ENCODE measurements at places on chromosomes 1 and 21.

GRCh38 chr1:36125129-36125991 lies at the start of gene COL8A2:
TSS of gene COL8A2 (minus strand) at chr1:36125222. CDS start at chr1:36100242, 24,980 bp downstream.
- DNase-seq = no peak

DNA sequence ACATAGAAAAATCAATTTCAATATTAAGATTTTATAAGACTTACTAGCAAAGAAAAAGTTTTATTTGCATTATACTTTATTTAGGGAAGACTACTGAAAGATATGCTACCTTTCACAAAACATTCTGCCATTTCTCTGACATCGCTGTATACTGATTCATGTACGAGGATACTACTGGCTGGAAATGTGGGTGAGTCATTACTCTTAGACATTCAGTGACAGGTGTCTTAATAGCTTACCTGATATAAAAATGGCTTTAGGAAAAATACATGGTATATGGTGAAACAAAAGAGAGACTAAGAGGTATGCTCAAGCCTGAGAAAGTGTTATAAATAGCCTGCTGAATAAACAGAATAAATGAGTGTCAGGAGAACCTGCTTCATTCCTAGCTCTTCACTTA lies 73.0 kb upstream of the EXO1 start:
- DNase-seq = no peak

GRCh38 chr1:182682406-182682805 lies 2.0 kb downstream of the RGS8 start:
- no peak for DNase-seq

GRCh38 chr1:1156140-1157032 lies 17.3 kb upstream of the TTLL10 start:
- no peak for DNase-seq

DNA sequence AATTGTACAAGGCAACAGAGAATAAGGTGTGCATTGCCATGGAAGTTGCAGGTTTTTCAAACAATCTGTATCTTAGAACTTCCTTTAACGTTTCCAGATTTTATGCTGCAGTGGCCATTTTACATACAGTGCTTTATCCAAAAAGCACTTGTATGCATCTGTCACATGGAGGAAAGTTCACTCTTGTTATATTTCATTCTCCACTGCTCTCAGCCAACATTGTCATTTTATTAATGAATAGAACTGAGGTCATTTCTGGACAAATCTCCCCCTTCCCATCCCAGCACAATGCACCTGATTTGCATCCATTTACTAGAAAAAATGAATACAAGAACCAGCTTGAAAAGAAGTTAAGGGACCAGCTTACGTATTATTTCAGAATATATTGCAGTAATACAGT lies 342.0 kb downstream of the USP25 start:
- DNase-seq = no peak

GRCh38 chr21:34531399-34531798 lies 19.4 kb upstream of the KCNE1 start:
- no peak for DNase-seq

DNA sequence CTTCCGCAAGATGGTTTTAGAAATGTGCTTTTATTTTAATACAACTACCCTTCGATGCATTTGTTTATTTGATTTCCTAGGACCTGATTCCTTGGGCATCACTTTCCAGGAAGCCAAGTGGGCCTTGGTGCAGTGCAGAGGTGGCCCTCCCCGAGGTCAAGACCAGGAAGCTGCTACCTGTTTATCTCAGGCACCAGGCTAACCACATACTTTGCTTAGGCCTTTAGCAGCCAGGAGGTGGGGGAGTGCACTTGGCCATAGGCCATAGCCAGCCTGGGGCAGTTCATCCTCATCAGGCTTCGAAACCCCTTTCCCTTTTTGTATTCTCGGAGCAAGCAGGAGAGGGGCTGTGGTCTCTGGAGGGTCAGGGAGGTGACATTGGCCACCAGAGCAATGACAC lies 45.4 kb downstream of the SMYD2 start:
- DNase-seq = peak; percentile 70

DNA sequence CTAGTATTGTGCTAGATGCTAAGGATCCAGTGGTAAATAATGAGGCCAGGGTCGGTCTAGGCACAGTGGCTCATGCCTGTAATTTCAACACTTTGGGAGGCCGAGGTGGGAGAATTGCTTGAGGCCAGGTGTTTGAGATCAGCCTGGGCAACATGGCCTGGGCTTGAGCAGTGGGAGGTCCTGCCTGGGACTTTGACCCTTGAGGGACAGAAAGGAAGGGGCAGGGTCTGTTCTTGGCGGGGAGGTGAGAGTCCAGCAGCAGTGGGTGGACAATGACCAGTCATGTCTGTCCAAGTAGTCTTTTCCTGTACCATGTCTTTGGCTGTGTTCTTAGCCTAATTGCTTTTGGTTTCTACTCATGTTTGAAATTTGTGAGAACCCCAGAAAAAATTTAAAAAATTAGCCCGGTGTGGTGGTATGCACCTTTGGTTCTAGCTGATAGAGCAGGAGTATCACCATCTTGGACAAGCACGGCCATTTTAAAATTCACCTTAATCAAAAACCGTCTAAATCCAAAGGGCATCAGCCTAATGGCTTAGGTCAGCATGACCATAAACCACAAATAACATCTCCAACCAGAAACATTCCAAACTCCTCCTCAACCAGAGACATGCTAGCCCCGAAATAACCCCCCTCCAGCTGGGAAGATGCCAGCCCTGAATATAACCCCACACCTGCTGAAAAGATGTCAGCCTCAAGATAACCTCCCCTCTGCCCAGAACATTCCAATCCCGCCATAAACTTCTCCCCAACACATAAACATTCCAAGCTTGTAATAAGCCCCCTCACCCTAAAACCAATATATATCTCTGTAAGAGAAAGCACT lies 6.8 kb upstream of the AK2 start:
- no peak for DNase-seq

DNA sequence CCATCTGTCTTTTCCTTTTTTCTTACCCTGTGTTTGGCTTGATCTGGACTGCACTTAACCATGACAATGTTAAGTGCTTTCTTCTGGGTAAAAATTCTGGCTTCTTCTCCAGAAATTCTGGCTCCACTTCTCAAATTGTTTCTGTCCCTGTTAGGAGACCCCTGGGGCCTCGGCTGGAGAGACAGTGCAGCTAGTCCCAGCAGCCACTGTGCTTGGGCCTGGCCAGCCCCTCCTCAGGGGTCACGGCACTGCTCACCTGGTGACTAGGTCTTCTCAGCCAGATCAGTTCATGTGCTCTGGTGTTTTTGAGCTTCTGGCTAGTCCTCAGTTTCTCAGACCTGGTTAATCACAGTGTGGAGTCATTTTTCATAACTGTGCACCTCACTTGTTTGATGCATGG lies 72.4 kb downstream of the ADARB1 start:
- DNase-seq = no peak

DNA sequence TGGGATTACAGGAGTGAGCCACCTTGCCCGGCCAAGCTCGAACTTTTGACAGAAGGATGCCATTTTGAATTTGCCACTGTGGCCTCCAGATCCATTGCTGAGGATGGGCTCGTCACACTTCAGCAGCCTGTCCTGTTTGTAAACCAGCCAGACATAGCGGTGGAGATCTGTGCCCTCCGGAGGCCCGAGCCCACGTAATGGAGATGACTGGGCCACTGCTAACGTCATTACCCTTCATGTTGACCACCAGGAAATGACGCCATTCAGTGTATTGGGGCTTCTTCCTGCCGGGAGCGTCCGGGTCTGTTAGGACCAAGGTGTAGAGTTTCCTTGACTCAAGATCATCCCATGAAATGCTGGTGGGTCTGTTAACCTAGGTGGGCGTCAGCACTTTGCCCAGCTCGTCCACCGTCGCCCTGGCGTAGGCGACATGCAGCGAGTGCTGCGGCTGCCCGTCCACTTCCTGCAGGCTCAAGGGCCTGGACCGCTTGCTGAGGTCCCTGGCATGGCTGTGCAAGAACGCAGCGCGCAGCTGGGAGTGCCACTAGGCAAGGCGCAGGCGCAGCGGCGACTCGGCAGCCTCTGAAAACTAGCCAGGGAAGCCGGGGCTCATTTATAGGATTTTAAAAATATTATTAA lies 40.8 kb downstream of the PTPRC start:
- no peak for DNase-seq

DNA sequence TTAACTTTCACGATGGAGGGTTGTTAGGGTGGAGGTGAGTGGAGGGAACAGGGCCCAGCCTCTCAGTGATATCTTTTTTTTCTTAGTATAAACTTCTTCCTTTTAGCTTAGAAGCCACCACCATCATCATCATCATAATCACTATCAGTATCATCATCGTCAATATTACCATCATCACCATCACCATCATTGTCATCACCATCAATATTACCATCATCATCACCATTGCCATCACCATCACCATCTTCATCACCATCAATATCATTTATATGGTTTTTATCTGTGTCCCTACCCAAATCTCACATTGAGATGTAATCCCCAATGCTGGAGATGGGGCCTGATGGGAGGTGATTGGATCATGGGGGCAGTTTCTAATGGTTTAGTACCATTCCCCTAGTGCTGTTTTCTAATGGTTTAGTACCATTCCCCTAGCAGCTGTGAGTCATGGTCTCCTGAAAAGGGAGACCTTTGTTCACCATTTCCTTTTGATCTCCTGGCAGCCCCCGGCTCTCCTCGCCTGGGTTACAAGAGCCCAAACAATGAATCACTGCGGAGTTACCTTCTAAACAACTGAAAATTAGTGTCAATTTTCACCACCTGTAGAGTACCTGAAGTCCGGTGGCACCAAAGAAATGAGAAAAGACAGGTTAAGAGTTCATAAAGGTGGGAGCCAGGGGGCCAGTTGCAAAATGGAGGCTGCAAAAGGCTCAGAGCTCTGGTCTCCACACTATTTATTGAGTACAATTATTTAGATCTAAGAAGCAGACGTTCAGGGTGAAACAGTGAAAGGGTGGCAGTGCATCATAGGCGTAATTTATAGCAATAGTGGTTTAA lies 3.1 kb upstream of the PLA2G2E start:
- no peak for DNase-seq

DNA sequence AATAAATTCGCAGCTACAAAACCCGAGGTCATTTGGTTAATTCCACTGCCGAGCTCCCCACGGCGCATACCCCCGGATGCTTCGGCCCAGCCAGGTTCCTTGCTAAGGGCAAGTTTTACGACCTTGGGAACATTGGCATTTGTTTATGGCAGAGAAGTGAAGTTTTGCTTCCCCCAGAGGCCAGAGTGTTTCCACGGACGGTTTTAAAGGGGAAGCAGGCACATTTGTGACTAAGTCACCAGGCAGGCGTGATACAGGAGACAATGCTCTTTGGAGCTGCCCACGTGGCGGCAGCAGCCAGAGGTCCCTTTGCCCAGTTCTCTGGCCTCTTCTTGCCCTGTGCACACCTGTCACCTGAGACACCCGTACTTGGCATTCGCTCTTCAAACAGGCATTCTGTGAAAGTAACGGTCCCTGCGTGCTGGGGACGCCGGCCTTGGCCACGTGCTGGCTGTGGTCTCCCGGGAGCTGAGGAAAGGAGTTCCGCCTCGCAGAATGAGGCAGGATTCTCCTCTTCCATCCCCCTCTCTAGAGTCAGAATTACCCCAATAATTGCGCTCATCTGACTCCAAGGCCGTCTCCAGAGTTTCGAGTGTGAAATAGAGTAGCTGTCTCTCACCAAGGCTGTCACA lies 138.3 kb downstream of the PRDM16 start:
- peak; percentile 37 for DNase-seq

- DNase-seq = peak; percentile 21
Observed at GRCh38 chr1:64624218-64624713, 120.6 kb upstream of the RAVER2 start.

- DNase-seq = no peak
Observed at GRCh38 chr21:43930848-43931375, 65.9 kb downstream of the AGPAT3 start.

DNA sequence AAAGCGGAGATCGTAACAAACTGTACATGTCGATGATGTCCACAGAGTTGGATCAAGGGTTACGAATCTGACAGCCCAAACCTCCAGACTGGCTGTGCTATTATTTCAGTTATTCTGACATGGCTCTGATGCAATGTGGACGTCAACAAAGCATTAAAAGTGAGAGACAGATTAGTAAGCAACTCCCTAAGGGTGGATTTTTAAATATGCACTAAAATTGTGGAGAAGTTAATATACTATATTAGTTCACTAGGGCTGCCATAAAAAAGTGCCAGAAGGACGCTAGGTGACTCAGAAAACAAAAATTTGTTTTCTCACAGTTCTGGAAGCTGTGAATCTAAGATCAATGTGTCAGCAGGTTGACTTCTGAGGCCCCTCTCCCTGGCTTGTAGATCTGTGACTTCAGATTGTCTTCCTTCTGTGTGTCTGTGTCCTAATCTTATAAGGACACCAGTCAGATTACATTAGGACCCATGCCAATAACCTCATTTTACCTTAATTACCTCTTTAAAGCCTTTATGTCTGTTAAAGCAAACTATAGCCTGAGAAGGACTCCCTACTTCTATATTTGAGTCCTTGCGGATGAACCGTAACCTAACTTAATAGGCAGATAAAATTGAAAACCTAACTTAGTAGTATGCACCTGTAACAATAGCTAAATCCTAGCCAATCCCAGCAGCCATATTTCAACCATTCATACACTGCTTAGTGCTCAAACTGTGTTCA lies 66.0 kb upstream of the BACH1 start:
- peak; percentile 45 for DNase-seq

GRCh38 chr1:225595974-225596551 lies 56.9 kb downstream of the ENAH start:
- DNase-seq = no peak

DNA sequence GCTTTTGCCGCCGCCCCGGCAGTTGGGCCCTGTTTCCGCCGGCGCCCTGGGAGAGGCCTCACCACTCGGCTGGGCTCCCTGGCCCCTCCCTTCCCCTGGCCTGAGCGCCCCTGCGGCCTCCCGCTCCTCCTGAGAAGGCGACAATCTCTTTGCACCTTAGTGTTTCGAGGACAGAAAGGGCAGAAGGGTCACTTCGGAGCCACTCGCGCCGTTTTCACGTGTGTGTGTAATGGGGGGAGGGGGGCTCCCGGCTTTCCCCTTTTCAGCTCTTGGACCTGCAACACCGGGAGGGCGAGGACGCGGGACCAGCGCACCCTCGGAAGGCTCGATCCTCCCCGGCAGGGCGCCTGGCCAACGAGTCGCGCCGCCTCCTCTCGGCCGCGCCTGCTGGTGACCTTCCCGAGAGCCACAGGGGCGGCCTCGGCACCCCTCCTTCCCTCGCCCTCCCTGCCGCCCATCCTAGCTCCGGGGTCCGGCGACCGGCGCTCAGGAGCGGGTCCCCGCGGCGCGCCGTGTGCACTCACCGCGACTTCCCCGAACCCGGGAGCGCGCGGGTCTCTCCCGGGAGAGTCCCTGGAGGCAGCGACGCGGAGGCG lies 432 bp upstream of the SIM2 start:
- DNase-seq = peak; percentile 25

- no peak for DNase-seq
Observed at GRCh38 chr1:18109058-18109755, 1.6 kb downstream of the IGSF21 start.
